Breast epithelium (tissue), 4 donors: ENCODE measurements at places on chromosomes 4 and X.

DNA sequence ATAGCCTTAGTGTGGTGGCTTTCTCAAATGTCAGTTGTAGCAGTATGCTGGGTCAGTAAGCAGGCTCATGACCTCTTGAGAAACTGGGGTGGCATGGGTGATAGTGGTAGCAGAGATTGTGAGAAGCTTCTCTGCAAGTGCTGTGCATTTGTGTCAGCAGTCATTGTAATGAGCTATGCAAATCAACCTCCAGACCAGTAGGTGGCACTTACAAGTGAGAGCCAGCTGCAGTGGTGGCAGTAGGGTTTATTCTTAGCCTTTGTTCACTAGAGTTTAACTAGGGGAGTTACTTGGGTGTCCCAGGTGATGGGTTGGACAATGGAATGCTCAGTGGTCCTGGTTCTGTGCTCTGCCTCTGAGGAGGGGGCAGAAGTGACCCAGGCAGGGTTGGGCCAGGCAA lies 818.7 kb downstream of the PCDH7 start:
- no peak for DNase-seq

DNA sequence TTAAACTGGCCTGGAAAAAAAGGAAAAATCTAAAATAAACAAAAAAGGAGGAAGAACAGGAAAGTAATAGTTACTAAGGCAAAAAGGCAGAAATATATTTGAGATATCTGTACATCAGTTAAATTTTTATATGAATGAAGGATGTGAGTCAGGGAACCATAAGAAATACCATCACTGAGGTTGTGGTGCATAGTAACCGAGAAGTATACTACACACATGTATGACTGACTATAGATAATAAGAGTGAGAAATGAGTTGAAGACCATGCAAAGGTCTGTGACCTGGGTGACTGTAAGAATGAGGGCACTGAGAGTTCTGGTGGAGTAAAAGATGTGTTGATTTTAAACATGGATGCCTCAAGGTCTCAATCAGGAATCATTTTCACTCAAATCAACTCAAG lies 220.6 kb upstream of the FAM241A start:
- DNase-seq, result no peak

- DNase-seq, result no peak
These were observed 93.1 kb downstream of the SLC39A8 start for GRCh38 chr4:102252171-102252570.

DNA sequence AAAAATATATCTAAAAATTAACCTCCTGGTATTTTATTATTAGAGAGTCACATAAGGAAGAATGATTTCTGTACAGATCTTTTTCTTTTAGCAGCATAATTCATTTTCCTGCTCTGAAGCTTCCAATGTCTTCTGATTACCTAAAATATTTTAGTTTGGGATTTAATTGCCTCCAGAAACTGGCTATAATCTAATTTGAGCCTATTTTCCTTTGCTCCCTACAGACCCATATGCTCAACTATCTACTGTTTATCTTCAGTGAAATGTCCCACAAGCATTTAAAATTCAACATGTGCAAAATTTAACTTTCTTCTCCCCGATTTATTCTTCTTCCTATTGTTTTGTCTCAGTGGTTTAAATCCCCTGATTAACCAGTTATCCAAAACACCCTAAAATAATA lies 29.1 kb downstream of the NPY2R start:
- DNase-seq, result no peak

GRCh38 chr4:139743027-139743426 lies 77.4 kb downstream of the MGST2 start:
- no peak for DNase-seq

DNA sequence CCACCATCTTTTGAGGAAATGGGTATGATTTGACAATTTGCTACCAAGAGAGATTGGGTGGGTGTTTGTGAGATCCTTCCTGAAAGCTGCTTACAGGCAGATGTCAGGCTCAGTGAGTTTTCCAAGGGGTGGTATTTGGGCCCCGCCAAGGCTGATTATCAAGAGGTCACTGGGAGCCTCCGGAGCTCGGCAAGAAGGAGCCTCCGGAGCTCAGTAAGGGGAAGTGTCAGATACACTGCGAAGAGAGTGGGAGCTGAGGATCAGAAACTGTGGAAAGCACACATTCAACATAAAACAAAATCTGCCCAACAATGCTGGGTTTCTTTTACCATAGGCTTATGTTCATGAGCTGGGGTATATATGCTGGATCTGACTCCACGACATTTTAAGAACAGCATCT lies 714 bp downstream of the RTL3 start:
- no peak for DNase-seq

DNA sequence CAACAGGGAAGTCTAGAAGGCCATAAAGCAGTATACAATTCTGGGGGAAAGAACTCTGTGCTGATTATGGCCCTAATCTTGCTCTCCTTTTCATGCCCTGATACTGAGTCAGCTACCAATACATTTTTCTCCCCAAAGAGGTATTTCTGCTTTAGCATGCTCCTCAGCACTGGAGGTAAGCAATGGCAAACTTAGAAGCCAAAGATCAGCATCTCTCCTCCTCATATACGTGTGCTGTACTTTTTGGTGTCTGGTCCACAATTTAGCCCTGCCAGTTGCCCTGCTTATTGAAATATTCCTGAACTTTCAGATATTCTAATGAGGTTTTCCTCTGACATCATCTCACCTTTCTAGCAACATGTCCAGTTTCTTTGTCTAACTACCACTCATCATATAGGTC lies 226.2 kb downstream of the FSTL5 start:
- no peak for DNase-seq
